ENCODE measurements at places on chromosomes 1 and 21.

- DNase-seq, result no peak
Measured at GRCh38 chr1:3761296-3762010, 9.2 kb downstream of the CCDC27 start.

DNA sequence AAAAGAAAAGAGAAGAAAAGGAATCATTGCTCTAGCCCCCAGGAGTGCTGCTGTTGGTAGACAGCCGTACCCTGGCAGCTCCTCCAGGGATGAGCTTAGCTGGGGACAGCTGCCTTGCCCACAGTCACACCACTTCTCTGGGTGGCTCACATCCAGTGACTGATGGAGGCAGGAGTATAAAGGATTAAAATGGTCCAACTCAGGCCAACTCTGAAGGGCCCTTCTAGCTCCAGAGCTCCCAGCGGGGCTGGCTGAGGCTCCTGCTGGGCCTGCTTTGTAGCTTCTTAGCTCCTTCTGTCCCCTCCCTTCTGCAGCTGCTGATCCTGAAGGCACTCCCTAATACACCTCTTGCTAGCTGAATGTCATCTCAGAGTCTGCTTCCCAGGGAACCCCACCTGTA, 4.4 kb downstream of the CITED4 start:
- peak; percentile 48 for DNase-seq

DNA sequence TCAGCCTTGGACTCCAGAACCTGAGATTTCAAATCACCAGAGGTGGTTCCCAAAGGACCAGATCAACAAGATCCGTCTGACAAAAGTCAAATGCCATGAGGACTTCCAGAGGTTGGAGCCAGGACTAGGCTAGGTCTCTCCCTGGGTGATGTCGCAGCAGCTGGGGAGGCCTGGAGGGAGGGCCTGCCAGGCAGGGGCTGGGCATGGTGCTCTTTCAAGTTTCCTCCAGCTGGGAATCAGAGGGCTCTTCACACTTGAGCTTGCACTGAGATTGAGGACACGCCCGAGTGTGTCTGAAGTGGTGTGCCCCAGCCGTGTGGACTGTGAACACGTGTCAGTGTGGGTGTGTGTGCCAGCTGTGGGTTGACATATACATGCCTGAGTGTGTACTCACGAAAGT, 21.3 kb upstream of the RSPO1 start:
- no peak for DNase-seq

GRCh38 chr1:168343566-168343965, 62.9 kb downstream of the TBX19 start:
- DNase-seq, result no peak

- DNase-seq, result no peak
Measured at GRCh38 chr1:30665216-30666010, 58.0 kb downstream of the MATN1 start.

DNA sequence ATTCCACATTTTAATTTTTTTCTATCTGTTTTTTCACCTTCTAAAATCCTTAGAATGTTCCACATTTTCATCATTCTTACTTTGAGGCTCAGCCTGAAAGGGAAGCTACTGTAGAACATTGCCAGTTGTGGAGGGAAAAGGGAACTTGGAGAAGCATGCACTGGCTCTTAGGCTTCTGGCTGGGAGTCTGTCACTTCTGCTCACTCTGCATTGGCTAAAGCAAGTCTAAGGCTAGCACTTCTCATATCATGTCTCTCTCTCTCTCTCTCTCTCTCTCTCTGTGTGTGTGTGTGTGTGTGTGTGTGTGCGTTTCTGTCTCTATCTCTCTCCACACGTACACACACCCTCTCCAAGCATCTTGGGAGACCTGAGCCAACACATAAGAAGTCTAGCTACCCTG, 49.6 kb upstream of the ADAR start:
- DNase-seq, result no peak

DNA sequence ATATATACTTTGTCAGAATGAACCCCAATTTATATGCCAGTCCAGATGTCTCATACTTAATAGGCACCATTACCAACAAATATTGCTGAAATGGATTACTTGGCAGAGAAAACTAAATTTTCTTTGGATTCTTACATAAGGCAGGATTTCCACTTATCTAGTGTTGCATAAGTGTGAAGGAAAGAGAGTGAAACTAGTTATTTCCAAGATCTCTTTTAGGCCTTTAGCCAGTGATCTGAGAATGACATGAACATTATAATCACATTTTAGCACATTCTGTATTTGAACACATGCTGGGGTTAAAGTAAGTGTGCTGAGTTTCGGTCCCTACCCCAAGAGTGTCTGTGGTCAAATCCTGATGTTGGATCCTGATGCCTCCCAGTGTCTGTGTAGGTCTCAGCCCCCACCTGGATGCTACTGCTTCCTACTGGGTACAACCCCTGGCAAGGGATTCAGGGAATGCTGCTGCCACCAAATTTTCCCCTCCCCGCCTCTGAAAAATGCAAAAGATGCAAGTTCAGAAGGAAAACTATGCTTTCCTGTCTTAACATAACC, 11.2 kb downstream of the DDAH1 start:
- no peak for DNase-seq

GRCh38 chr1:109910123-109910962, at the start of gene CSF1:
Gene CSF1, plus strand, starts transcription at chr1:109910849. Its CDS starts 175 bp downstream, at chr1:109911024.
- DNase-seq, result peak; percentile 91

DNA sequence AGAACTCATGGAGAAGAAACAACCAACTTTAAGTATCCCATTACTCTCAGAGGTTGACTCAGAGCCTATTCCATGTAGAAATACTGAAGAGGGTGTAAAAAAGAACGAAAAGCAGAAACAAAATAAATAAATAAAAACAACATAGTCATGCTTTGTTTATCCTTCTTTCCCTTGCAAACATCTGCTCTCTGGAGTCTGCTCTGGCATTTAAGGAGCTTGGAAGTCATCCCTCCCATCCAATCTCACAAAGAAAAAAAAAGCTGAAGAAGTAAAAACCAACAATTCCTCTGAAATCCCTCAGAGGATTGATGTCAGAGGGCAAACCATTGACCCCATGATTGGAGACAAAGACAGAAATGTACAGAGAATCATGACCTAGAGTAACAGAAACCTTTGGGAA, 302.6 kb upstream of the GREM2 start:
- DNase-seq, result no peak

GRCh38 chr1:28309702-28310101, 19.1 kb upstream of the MED18 start:
- DNase-seq, result no peak

GRCh38 chr1:248897412-248898337, 8.4 kb upstream of the PGBD2 start:
- DNase-seq, result no peak

- DNase-seq, result no peak
Measured at GRCh38 chr1:200226268-200226968, 183.4 kb downstream of the ZNF281 start.

GRCh38 chr1:240464099-240464498, 147.9 kb downstream of the GREM2 start:
- DNase-seq, result no peak

DNA sequence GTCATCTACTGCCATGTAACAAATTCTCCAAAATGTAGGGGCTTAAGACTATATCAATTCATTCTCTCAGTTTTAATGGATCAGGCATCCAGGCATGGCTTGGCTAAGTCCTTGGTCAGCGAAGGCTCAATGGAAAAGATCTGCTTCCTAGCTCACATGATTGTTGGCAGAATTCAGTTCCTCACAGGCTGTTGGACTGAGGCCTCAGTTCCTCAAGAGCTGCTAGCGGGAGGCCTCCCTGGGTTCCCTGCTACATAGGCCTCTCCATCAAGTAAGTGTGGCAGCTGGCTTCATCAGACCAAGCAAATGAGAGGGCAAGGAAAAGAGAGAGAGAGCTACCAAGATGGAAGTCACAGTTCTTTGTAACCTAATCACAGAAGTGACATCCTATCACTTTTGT, 19.6 kb upstream of the EYA3 start:
- DNase-seq, result no peak

DNA sequence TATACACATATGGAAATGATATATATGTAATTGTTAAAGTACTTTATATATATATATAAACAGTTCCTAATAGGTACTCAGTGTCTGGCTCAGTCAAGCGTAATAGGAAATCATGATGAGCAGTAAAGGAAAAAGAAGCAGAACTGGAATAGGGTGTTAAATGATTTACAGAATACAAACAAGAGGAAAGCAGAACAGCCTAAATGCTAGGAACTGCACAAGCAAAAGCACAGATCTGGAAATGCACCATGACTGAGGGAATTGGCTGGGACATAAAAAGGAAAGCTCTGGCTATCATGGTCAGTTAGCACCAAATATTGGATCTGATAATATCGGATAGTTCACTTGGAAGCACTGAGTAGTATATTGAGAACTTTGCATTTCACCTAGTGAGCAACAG, 51.8 kb downstream of the SLC44A5 start:
- DNase-seq, result no peak

- DNase-seq, result no peak
Measured at GRCh38 chr1:232600424-232601258, 29.3 kb downstream of the SIPA1L2 start.

DNA sequence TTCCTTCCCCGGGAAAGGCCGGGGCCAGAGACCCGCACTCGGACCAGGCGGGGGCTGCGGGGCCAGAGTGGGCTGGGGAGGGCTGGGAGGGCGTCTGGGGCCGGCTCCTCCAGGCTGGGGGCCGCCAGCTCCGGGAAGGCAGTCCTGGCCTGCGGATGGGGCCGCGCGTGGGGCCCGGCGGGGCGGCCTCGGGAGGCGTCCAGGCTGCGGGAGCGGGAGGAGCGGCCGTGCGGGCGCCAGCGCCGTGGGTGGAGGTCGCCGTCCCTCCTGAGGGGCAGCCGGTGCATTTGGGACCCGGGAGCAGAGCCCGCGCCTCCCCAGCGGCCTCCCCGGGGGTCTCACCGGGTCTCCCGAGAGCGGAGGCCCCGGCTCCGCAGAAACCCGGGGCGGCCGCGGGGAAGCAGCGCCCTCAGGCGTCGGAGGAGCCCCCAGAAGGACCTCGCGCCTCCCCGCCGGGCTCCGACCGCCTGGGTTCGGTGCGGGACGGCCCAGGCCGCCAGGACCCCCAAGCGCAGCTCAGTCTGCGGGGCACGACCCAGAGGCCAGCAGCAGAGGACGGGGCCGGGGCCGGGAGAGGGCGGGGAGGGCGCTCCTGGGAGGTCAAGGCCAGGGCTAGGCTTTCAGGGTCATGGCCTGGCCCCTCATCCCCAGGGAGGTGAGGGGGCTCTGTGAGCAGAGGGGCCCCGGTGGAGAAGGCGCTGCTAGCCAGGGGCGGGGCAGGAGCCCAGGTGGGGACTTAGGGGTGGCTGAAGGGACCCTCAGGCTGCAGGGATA, 7.2 kb upstream of the SLX9 start:
- DNase-seq, result no peak

- DNase-seq, result no peak
Measured at GRCh38 chr1:14345946-14346550, 252.4 kb upstream of the KAZN start.

GRCh38 chr1:147549526-147549925, 8.2 kb downstream of the BCL9 start:
- no peak for DNase-seq

- DNase-seq, result no peak
Measured at GRCh38 chr1:22502202-22502601, 50.6 kb downstream of the ZBTB40 start.

DNA sequence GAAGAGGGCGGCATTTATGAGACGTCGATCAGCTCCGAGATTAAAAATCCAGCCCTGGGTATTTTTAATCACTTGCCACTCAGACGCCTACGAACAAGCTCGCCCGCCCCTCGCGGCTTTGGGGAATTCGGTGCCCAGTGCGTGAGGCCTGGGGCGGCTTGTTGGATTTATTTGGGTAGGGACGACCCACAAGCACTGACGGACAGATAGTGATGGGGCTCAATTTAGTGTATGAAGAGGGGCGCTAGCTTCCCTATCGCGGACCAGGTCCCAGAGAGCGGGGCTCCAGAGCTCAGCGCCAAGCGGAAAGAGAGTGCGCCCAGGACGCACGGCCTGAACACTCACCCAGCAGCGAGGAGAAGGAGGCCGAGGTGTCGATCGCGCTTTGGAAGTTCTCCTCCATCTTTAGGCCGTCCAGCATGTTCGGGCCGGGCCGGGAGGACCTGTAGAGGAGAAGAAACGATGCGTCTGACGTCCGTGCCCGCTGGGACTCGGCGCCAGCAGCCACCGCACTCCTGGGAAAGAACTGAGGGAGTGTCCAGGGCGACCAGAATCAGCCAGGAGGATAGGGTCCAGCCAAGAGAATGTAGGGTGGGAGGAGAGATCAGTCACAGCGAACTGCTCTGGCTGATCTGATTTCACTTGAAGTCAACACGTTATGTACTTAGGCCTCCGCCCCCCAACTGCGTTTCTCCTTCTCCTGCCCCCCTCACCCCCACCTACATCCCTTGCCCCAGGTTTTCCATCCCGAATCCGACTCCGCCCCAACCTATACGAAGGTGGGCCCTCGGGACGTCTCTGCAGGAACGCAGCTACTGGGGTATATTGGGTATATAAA, 1.2 kb downstream of the LMX1A start:
- peak; percentile 22 for DNase-seq

DNA sequence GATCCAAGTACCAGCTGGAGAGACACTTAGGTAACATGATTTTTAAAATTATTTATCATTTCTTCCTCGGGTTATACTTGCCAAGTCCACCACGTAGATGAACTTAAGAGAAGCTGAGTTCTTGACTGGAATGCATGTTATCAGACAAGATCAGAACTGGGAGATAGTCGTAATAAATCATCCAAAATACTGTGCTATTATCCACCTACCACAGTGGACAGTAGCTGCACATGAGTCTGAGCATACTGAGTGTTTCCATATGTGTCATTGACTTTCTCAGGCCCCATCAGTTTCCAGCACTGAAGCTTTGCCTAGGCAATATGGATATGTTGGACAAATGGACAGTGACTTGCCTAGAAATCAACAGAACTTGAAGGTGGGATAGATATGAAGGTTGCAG, 77.9 kb upstream of the RRP15 start:
- no peak for DNase-seq

DNA sequence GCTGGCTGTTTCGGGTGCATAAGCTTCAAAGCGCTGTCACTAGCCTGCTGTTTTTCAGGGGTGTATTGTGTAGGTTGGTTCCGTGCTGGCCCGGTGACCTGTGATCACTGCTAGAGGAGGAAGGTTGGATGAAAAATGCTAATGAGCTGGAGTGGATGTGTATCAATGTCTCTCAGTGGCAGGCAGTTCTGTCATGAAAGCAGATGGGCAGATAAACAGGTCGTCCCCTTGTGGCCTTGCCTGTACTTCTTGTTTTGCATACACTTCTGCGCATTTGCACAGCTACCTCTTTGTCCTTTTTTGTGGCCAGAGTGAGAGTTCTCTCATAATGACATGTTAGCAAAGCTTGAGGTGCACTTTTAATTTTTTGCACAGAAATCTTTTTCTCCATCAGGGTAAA, 2.9 kb downstream of the SELENON start:
- DNase-seq, result no peak

DNA sequence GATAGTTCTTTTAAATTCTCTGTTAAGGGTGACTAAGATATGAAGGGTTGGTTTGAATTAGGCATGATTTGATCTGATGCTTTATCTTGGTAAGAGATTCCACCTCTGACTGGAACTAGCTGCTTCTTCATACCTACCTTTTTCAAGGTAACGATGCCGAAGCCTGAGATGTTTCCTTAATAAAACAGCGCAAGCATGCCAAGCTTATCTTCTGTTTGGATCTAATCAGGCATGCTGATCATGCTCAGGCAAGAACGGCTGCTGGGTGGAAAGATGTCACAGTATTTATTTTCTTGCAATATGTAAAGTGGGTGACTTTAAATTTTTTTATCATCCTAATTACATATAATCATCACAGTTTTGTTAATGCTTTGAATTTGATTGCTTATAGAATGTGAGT, 148.7 kb downstream of the ADGRL2 start:
- DNase-seq, result no peak

- no peak for DNase-seq
Measured at GRCh38 chr1:199242147-199242546, 603.3 kb downstream of the PTPRC start.
